ENCODE measurements at places on chromosomes 12 and 14.

- no peak for DNase-seq
These were observed 86.2 kb upstream of the AMIGO2 start for GRCh38 chr12:47165934-47166333.

- DNase-seq: no peak
These were observed 193.0 kb downstream of the C12orf50 start for GRCh38 chr12:87836190-87836589.

DNA sequence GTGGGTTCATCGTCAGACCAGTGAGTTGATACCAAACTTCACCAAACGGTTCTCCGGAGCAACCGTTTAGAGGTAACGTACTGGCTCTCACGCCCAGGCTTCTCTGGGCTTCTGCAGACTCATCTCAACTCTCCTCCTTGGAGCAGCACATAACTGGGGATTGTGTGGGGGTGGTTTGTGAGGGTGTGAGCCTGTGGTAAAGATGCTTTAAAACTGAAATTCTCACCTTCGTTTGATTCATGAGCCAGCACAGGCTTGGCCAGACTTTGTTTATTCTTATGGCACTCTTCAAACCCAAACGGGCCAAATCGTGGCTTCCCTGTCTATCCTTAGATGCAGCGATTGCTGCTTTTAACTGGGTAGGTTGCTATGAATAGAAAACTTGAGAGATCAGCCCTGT is 121.3 kb downstream of the SAMD4A start:
- no peak for DNase-seq

DNA sequence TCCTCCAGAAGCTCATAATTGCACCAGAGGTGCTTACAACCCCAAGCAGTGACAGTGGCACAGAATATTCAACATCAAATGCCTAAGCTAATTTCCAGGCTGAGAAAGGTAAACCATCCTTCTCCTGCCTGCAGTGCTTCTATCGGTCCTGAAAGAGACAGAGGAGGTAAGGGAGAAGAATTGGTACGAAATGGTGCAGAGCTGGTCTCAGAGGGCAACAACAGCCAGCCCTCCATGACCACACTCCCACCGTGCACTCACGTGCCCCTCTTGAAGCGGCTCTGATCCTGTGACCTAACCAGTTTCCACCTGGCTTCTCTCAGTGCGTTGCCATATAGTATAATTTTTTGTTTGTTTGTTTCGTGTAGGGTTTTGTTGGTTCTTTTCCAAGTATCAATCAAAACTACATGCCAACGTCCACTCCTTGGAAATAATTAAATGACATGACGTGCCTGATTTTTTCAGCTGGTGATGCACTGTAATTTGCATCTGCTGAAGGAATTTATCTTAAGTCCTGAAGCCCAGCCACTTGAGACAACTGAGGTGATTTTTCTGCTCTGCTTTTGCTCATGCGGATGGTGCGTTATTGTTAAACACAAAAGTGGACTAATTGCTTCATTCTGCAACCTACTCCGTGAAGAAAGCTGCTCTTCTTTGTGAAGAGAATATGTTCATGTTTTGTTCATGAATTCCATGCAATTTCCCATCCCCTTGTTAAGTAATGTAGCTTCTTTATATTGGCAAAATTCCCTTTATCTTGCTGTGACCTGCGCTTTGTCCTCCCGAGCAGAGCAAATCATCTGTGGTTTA is 1.3 kb upstream of the ATP2A2 start:
- DNase-seq: no peak

GRCh38 chr14:20970647-20970982 is 15.3 kb downstream of the RNASE2 start:
- no peak for DNase-seq

DNA sequence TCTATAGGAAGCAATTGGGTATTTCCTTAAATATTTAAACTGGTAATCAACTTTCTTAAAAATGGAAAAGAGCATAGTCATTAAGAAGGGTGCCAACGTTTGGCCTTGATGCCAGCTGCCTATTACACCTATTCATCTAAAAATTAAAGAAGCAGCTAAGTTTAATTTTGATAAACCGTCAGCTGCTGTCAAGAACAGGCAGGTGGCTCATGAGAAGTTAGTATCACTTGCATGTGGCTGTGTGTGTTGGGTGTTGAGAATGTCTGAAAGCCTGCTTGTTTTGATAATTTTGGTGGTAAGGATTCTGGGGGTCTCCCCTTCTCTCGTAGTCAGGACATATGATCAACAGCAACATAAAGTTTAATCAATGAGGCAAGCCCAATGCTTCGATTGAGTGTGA is 6.5 kb downstream of the GLRX5 start:
- no peak for DNase-seq

GRCh38 chr12:29317556-29318363 is 63.2 kb downstream of the ERGIC2 start:
- peak; percentile 58 for DNase-seq

DNA sequence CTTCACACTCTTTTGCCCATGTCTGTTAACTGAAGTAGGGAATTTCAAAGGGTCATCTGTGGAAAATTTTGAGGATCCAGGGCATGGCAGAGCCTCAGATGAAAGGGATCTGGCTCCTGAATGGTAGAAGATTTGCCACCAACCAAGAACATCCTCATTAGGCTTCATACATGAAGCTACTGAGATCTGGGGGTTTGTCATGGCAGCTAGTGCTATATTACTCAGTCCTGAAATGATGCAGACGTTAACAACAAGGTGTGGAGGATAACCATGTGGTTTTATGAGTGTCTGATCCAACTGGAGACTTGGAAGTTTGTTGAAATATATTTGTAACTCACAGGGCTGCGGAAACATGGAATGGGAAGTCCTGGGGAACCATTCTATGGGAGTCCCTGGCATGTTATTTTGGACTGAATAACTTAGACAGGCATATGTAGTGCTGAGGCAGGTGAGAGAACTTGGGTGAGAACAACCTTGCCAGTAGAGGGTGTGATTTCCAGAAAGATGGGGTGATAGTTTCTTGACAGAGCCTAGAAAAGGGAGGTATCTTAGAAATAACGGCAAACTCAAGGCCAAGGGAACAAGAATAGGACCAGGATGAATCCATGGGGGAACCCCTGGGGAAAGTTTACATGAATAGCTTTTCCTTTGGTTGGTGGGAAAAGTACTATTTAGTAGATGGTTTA is 42.0 kb upstream of the C12orf75 start:
- no peak for DNase-seq

- DNase-seq: no peak
These were observed 529.6 kb upstream of the TBX3 start for GRCh38 chr12:115213538-115214016.

DNA sequence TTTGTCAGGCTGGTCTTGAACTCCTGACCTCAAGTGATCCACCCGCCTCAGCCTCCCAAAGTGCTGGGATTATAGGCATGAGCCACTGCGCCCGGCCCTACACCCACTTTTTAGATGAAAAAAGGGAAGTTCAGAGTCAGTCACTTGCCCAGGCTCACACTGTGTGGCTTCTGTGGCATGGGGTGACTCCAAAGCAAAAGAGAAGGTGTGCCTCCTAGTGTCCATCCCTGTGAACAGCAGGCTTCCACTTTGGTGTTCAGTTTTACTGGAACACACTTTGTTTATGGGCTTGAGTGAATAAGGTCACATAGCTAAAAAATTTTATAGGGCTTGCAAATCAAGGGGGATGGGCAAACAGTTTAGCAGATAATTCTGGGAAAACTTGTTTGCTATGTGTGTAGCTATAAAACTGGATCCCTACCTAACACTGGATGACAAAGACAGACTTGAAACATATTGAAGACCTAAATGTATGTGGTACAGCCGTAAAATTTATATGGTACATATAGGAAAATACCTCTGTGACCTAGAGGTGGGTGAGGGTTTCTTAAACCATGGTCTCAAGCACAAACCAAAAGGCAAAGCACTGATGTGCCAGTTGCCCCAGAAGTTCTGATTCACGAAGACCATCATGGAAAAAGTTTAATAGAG is 54.9 kb downstream of the EID3 start:
- peak; percentile 72 for DNase-seq

DNA sequence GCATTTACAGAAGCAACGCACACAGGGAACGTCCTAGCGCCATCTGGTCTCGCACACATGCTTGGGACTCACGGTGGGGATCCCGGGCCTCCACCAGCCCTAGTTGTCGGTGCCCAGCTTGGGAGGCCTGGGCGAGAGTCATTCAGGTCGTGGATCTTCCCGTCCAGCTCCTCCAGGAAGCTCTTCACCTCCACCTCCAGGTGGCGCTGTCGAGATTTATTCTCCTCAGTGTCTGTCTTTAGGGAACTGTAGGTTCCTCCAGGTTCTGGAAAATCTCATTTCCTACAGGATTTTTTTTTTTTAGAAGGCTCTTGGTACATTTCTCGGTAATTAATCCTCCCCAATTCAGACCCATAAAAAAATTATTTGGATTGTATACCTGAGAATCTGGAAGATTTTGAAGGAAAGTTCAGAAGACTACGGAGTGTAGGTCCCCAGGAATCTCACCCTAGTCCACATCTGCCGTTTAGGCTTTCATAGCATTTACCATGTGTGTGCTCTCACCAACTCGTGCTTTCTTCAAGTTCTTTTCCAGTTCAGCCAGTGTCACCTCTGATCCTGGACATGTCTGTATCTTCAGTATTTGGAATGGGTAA is 910.0 kb downstream of the TMEM121 start:
- no peak for DNase-seq

DNA sequence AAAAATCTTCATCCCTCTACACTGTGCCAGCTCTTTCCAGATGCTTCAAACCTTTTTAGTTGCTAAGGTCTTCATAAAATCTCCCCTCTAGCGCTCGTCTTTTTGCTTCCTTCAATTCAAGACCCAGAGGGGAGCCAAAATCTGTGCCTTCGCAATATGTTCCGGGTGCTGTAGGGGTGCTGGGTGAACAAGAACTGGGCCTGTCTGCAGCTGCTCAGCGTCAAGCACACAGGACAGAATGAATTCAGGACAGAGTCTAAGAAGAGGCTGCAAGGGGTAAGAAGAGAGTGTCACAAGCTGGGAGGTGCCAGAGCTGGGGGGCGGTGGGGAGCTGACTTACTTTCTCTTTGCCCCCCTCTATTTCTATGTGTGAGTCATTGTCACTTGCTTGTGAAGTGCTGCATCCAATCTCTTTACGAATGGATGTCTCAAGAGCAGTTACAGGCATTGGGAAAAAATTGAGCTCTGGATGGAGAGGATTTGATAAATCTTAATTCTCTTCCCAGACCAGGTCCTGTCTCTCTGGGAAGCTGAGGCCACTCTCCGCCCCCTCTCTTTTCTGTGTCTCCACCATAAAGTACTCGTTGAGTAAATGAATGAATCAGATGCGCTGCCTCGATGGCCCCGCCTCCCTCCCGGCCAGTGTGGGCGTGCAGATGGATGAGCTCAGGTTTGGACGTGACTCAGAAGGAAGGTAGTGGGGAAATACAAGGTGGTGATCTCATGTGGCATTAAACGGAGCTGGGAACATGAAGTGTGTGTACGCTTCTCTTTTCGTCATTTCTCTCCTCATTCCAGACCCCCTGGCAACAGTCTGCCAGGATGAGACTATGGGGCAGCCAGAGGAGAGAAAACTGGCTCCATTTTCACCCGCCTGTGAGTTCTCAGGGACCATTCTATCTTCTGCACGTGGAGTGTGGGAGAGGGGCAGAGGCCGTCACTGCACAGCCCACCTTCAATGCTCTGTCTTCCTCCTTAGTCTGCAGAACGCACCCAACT is 91.3 kb downstream of the TSPAN9 start:
- DNase-seq: no peak

- no peak for DNase-seq
These were observed 99.1 kb upstream of the MAP1LC3B2 start for GRCh38 chr12:116459916-116460663.

DNA sequence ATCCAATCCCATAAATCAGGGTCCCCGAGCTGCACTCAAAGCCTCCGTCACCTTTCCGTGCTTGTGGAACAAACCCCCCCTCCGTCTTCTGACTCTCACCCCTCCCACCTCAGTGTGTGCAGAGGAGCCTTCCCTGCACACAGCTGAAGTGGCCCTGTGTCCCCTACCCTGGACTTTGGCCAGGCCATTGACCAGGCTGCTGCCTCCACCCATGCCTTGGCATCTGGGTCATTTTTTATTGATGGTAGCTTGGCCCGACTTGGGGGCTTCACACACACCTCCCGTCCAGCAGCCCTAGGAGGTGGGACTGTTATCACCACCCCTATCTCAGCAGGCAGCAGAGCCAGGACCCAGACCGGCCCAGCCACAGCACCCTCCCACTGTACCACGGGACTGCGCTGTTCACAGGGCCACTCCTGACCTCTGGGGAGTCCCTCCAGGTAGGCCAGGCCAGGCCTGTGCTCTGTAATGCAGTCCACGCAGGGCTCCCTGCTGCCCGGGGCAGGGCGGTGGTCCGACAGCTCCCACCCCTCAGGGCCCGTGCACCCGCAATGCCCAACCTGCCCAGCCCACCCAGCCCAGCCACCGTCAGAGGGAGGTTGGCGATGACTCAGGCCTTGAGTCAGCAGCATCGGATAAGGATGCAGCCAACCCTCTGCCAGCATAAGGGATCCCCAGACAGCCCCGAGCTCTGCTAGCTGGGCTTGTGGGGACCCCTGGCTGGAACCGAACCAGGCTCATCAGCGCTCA is 9.2 kb upstream of the INF2 start:
- no peak for DNase-seq

DNA sequence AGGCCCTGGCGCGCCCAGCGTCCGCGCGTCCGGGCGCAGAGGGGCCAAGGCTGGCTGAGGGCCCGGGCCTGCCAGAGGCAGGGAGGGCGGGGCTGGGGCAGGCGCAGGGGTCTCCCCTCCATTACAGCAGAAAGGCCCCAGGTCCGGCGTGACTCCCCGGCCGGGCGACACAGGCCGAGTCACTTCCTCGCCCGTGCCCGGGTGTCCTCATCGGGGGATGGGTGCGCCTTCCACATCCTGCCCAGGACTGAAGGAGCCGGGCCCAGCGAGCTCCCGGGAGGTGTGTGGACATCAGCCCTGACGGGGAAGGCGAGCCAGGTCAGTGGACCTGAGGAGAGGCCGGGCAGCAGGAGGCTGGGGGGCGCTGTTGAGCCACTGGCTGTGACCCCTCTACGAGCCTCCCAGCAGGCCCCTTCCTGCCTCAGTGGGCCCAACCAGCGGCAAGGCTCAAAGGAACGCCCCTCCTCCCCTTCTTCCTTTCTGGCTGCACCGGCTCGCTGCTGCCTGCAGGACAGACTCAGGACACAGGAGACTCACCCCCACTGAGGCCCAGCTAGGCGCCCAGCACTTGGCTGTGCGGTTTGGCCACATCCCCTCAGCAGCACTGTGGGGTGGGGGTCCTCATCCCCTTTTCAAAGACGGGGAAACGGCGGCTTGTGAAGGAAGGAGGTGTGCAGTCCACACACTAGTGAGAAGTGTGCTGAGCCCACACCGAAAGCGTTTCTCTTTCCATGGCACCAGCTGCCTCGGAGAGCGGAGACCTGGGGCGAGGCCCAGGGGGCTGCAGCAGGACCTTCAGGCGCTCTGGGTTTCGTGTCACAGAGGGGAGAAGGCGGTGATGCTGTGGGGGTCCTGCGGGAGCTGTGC is 606 bp downstream of the TNFAIP2 start:
- no peak for DNase-seq

- no peak for DNase-seq
These were observed 293 bp downstream of the IFI27L1 start for GRCh38 chr14:94081386-94081820.

DNA sequence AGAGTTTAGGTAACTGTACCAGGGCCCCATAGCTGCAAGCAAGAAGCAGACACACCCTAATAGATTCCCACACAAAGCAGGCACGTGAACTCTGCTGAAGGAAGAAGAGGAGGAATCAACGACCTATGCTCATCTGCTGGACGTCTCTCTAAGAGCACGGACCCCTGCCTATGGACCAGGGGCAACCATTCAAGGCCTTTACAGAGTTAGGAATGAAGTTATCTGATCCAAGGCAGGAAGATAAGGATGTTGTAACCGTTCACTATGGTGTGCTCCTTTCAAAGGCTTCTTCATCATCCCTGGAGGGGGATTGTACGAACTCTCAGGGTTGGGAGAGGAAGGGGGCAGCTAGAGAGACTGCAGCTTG is 141.6 kb upstream of the PARP11 start:
- DNase-seq: no peak

Measured in RPMI8226 (cell line).